ENCODE measurements at places on chromosomes 2 and 18. TPM values are rescaled to one million over a fixed set of nuclear protein-coding genes. Genes with fewer than 3 reads are reported as not detected.

DNA sequence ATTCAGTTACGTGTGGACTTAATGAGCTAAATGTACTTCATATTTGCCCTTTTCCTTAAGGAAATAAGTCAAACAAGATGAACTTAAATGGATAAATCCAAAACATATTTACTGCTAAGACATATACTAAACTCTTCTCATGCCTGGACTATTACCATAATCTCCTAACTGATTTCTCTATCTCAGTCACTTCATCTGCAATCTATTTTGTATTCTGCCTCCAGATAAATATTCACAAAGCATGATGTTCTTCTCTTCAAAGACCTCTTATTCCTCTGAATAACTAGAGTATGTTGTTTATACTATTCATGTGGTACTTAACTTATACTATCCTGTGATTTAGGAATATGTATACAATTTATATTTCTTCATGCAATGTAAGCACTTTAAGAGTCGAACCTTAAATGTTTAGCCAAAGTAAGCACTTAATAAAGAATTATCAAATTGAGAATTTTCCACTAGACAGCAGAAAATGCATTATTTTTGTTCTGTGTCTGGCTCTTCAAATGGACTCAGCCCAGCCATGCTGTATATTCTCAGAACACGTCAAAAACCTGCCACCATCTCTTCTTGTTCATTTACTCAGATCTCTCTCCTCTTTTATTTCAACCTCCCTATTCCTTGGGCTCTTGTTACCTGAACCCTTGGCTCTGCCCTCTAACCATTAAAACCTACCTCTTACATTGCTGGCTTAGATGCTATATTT, 79.9 kb upstream of the ARHGAP28 start:
- no peak for DNase-seq

SCG2 gene
- total RNA-seq: 0.32 TPM

SLC16A14 gene
- 15.8 TPM for total RNA-seq

DNA sequence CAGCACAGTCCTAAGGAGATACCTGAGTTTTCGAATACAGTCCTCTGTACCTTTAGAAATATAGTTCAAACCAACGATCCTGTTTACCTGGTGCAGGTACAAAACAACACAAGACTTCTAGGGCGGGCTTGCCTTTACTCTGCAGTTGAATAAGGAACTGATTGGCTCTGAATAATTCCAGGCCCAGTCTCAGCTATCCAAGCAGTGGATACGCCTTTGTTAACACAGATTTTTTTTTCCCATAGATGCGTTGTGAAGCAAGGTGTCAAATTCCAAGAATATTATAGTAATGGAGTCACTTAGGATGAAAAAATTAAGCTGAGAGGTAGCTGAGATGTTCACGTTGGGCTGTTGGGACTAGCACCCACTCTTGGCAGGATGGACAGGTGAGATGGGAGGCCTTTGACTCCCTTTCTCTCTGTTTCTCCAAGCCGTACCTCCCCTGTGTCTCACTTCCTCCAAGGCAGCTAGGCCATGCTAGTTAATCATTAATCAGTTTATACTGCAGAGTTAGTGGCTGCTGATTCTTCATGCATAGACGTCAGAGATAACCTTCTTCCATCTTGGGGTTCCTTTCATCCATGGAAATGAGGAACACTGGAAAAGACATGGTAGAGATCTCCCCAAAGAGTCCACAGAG, 380.8 kb upstream of the ACVR2A start:
- DNase-seq: no peak

CDK5R2 gene
- total RNA-seq: not detected

FAM124B gene
- 13.3 TPM for total RNA-seq

CCDC178 gene
- not detected for total RNA-seq

FBXO41 gene
- 5.2 TPM for total RNA-seq

GRCh38 chr2:59000796-59001195, 759.7 kb upstream of the FANCL start:
- DNase-seq: no peak

- no peak for DNase-seq
Observed at GRCh38 chr2:138676619-138677021, 103.6 kb downstream of the NXPH2 start.

CRYBA2 gene
- total RNA-seq: not detected

- DNase-seq: no peak
Observed at GRCh38 chr2:150209746-150210145, 277.7 kb downstream of the RND3 start.

DNA sequence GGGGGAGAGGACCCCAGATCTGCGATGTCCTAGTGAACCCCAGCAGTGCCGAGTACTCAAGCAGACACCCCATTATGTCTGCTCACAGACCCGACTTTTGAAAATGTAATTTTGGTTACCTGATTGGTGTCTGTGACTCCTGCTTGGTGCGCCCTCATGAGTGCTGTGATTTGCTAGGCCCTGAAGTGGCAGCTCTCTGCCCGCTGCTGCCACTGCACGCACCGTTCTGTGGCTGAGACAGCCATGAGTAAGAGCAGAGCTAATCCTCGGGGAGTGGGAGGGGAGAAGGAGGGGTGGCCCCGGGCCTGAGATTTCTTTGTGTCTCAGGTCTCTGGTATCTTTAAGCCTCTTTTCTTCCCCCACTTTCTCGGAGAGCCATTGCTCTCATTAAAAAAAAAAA, 18.2 kb downstream of the FHOD3 start:
- no peak for DNase-seq

- no peak for DNase-seq
Observed at GRCh38 chr2:120844070-120844738, 108.5 kb downstream of the GLI2 start.

- DNase-seq: no peak
Observed at GRCh38 chr18:78686976-78687685, 292.5 kb upstream of the SALL3 start.

- DNase-seq: no peak
Observed at GRCh38 chr2:54855434-54855833, 132.0 kb downstream of the EML6 start.

PID1 gene
- total RNA-seq: 38.4 TPM

- DNase-seq: no peak
Observed at GRCh38 chr2:45802499-45803138, 151.1 kb downstream of the PRKCE start.

- no peak for DNase-seq
Observed at GRCh38 chr18:61651145-61651879, 241.5 kb downstream of the RNF152 start.

STK36 gene
- total RNA-seq: 17.7 TPM

GAREM1 gene
- total RNA-seq: 8.9 TPM
